ENCODE measurements at places on chromosomes 7 and 10. TPM values are rescaled to one million over a fixed set of nuclear protein-coding genes. Genes with fewer than 3 reads are reported as not detected.
A peak's percentile ranks its signal among the peaks of the same experiment; 100 is the strongest.

ZNF853 gene
- 0.32 TPM for total RNA-seq

OR2A7 gene
- 0.32 TPM for total RNA-seq

IQUB gene
- total RNA-seq = 0.43 TPM

MEPCE gene
- 23.2 TPM for total RNA-seq

DNA sequence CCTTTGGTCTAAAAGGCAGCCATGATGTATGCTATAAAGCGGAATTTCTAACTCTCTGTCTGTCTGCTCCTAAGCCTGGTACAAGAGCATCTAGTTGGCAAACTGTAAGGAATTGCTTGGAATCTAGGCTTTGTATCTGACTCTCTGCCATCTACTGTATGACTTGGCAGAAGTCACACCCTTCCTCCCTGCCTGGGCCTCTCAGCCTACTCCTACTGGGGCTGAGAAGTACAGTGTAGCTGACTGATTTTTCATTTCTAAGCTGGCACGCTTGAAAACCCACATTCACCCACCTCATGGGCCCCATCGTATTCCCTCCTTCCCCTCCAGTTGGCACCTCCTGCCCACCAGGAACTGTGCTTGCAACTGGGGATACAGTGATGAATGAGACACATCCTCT, 435.2 kb downstream of the PLXNA4 start:
- DNase-seq = no peak

GRCh38 chr7:94127026-94127425, 122.9 kb upstream of the BET1 start:
- peak; percentile 22 for DNase-seq

DNA sequence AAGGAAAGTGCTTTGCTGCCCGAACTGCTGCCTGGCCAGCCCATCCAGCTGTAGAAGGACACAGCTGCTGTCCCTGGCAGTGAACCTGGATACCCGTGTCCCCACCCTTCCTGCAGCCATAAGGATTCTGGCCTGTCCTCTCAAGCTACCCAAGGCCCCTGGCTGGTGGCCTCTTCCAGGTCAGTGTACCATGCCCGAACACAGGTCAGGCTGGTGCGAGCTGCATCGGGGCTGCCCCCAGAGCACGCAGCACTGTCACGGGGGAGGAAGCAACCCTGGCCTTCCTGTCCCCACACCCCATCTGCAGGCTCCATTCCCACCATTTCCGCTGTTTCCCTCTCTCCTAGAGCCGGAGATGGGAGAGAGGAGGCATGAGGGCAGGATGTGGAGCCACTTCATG, 30.5 kb upstream of the PWWP2B start:
- no peak for DNase-seq

- DNase-seq = no peak
Observed at GRCh38 chr7:111010798-111011197, 80.1 kb upstream of the LRRN3 start.

DNA sequence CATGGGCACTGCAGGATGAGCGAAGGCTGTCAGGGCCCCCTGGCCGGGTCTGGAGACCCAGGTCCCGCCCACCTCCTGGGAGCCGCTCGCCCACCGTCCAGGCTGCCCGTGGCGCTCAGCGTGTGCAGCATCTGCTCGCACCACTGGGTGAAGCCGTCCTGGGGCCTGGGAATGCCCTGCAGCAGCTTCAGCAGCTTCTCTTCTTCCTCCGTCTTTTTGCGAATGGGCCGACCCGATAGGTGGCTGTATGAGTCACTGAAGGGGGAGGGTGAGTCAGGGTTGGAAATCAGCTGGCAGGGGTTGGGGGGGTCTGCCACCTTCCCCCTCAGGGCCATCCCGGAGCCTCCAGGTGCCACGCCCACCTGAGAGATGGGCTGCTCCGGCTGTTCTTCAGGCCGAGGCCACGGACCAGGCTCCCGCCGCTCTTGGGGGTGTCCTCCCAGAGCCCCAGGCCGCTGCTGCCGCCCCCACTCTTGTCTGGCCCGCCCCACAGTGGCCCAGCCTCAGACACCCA, 8.7 kb downstream of the GNB2 start:
- DNase-seq = no peak

- DNase-seq = peak; percentile 34
Observed at GRCh38 chr10:132528064-132528691, 9.4 kb upstream of the INPP5A start.

DNA sequence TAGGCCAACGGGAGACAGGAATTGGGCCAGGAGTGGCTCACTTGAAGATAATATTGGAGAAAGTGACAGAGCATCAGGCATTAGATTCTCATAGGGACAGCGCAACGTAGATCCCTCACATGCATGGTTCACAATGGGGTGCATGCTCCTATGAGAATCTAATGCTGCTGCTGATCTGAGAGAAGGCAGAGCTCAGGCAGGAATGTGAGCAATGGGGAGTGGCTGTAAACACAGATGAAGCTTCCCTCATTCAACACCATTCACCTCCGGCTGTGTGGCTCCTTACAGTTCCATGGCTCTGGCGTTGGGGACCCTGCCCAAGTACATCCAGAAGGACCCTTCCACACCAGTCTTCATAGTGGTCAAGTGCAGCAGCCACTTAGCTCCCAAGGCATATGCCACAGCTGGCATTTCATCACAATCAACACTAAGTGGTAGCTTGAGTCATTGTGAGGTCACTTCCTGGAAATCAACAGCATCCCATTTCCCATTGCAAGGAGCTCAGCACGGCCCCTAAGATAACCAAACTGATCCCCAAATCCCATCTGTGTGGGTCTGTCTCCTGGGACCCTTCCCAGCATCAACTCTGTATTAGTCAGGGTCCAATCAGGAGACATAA, 174.5 kb downstream of the TPST1 start:
- DNase-seq = peak; percentile 64

DNA sequence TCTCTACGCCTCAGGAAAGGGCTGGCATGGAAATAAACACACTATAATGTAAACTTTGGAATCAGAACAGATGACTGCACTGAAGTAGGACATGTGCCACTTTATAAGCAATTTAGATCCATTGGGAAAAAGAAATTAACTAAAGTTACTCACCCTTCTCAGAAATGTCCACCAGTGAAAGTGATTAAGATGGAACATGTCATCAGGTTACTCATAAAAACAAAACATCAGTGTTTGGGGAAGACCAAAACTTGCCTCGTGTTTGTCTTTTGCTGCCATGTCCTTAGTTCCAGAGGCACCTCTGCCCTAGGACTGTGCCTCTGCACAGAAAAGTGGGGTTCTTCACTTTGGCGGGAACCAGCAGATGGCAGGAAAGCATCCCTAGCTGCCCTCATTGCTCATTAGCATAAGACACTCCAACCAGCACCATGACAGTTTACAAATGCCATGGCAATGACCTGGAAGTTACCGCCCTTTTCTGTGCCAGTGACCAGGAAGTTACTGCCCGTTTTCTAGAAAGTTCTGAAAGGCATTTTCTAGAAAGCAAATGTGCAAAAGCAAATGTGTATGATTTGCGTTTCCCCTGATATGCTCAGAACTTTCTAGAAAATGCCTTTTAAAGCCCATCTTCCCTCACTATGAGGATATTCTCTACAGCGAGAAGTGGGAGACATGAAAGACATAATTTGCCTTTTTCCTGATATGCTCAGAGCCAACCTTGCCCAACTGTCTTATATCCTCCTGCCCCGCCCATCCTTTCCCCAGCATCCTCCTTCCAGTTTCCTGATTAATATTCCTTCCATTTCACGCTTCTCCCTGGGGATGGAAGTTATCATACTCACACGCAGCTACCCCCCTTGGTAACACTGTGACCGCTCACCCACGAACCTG, 258.2 kb downstream of the USP6NL start:
- DNase-seq = no peak

DNA sequence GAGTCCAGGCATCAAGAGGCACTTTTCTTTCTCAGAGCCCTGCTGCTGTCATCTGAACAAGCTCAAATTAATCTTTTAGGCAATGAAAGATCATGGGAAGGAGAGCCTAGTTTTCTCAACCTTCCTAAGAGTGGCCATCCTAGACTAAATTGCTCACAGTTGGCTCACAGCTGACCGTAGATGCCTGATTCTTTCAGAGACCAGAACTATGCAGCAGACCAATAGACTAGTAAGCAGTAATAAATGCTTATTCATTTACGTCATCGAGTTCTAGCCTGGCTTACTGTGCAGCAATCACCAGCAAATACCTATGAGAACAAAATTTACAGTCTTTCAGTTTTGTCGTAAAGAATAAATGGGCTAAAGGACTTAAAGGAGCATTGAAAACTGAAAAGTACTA, 602.9 kb upstream of the GHITM start:
- peak; percentile 24 for DNase-seq

DNA sequence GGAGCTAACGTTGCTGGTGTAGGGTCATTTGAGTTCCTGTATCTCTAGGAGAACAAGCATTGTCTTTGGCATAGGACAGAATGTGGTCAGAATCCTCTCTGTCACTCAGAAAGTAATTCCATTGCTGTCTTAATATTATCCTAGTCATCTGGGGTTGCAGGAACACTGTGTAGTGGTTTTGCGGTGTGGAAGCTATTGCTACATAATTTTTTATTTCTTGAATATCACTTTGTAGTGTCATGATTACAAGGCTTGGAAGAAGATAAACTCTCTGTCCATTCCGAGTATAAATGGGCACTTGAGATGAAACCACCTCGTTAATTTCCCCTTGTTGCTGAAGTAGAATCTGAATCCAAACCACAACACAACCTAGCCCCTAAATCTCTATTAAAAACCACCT, 919.2 kb downstream of the LRMDA start:
- DNase-seq = no peak

- no peak for DNase-seq
Observed at GRCh38 chr7:7090460-7090859, 91.9 kb upstream of the C1GALT1 start.

DNA sequence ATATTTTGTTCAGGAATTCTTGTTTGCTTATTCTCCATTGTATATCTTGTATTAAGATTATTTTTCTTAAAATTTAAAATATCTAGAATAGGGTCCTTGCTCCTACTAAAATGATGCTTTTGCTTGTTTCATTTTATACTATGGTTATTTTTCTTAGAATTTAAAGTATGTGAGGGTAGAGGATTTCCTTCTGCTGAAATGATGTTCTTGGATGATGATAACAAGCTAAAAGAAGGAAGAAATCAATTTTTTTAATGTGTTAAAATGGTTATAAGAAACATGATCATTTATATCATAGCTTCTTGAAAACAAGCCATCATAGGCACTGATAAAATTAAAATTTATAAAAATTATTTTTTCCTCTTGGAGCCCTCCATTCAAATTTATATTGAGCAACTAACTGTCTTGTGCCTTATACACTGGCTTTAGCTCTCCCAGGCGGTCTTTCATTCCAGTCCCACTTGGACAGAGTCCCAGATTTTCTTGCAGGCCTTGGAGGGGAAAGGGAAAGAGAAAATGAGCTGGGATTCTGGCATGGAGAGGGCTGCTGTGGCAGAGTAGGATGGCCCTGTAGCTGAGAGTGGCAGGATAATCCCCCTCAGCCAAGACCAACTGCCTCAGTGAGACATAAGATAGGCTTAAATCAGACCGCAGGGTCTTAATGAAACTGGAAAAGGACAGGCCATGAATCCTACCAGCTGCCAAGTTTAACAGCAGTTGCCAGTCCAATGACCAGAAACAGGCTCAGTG, 60.2 kb downstream of the DNAJB9 start:
- peak; percentile 71 for DNase-seq

DNA sequence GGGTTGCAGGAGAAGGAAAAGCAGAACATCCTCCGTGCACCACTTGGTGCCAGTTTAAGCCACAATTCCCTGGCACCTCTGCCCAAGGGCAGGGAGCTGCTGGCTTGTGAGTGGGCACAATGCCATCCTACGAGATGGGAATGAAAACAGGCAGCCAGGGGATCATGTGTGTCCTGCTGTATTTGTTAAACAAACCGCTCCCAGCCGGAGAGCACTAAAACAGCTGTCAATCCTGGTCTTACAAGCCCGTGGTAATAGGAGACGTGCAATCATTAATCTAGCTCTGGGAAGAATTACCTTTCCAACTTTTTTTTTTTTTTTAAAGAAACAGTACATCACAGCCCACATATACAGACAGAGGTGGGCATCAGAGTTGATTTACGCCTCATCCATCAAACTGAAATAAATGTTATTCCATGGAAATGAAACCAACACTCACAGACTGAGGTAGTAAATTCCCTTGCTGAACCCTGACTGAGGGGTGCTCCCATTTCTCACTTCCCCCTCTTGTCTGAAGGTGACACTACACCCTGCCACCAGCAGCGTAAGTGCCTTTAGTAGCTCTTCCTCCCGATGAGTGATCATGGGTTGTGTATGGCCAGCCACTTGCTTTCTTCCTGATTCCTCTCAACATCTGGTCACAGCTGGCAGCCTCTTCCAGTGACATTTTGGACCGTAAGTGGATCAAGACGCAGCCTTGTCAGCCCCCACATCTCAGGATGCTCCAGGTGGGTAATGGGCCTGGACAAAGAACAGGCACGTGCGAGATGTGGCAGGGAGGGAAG, 143.8 kb downstream of the TEX36 start:
- no peak for DNase-seq
